ENCODE measurements at places on chromosomes 11 and 22.

DNA sequence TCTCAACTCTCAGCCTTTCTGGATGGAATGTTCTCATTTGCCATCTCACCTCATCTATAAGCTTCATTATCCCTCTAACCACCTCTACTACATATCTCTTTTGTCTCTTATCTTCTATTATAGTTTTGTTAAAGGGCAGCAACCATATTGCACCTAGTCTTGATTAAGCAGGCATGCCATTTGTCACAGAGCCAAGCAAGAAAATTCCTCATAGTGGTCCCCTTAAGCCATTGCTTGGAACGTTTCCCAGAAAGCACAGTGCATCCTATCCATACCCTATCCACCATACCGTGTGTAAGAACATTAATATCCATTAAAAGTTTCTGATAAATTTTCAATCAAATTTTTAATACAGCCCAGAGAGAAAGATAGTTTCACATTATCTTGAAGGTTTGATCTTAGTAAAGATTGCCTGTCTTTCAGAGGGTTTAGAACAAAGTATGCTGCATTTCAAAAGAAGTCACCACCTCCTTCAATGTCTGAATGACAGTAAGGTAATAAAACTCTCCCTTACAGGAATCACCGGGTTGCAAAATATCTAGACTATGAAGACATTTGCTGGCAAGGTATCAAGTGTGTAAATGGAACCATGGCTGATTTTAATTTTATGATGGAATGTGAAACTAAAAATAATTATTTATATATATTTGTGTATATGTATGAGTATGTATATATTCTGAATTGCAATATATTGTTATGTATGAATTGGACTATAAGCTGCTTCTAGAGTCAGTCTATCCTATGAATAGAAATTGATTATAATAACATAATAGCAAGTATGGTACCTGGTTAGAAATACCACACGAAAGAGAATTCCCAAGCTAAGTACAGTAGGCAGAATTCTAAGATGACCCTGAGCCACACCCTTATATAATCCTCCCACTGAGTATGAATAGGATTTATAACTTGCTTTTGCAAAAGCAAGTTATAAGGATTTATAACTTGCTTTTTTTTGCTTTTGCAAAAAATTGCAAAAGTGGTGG is 1296.3 kb downstream of the LRRC4C start:
- no peak for DNase-seq

- DNase-seq: no peak
These were observed 11.2 kb downstream of the MB start for GRCh38 chr22:35605851-35606481.

GRCh38 chr11:35058669-35059434 is 80.1 kb upstream of the CD44 start:
- no peak for DNase-seq

DNA sequence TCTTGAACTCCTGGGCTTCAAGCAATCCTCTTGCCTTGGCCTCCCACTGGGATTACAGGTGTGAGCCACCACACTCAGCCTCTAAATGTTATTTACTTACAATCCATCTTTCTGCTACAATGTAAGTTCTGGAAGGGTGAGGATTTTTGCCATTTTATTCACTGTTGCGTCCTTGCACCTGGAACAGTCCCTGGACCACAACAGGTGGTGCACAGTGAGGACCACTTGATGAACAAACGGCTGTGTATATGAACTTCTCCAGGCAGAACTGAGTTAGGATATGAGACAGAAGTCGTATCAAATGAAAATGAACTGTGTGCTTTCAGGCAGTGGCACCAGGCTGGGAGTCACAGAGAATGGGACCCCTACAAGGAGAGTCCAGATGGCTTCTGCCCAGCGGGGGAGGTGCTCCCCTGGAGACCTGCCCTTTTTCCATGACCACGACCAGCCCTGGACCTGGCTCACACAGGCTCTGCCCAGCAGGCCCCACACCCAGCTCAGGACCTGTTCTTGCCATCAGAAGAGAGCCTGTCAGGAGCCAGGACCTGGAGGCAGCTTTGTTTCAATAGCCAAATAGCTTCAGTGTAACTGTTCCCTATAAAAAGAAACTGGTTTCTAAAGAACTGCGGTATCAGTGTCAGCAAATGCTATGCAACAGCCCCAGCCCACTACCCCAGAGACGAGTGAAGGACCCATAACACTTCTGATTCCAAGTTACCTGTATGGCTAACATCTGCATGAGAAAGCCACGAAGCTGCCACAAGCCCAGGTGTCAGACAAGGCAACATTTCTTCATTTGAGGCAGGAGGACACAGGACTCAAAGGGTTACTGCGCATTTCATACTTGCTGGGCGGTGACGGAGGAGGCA is 104.9 kb downstream of the MICAL3 start:
- DNase-seq: no peak

- no peak for DNase-seq
These were observed 1.6 kb upstream of the MCAM start for GRCh38 chr11:119318240-119319135.

DNA sequence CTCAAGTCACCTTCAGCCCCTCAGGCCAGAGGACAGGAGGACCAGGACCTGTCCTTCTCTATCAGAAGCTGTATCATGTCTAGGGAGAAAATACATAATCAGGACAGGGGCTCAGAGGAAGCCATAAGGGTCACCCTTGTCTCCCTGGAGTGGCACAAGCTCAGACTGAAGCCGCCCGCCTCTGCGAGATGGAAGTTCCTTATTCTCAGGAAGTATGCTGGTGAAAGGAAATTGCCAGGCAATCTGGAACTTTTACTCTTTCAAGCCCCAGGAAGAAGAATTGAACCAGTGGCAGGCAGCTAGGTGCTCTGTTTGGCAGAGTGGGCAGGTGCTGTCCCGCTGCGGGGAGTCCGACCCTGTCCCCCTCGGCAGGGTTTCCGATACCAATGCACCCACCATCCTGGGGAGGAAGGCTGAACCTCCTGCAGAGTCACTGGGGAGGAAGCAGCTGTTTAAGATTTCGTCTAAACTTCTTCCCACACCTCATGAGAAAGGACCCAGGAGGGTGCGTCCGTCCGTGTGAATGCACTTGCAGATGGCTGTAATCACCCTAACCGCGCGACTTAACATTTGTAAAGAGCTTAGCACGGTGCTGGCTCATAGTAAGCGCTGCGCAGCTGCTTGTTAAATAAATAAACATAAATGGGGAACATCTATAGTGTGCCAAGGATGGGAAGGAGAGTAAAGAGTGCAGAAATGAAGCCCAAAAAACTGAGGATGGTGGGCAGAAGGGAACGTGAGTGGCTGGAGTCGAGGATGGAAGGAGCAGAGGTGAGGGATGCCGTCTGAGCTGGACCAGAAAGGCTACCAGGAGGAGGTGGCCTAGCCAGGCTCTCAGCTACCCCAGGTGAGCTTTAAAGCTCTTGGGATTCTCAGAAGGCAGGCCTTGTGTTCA is 5.0 kb upstream of the ANO1 start:
- no peak for DNase-seq

DNA sequence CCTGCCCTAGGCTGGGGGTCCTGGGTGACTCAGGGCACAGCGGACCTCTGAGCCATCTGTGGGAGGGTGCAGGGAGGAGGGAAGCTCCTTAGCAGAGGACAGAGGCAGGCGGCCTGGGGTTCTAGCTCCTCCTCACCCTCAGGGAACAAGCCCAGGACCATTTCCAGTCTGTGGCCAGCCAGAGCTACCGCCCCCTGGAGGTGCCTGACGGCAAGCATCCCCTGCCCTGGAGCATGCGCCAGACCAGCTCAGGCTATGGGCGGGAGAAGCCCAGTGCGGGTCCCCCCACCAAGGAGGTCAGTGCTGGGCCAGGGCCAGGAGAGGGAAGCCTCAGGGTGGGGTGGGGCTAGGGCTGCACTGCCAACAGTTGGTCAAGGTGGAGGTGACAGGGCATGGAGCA is 26.0 kb upstream of the LRRC10B start:
- no peak for DNase-seq

All from lower lobe of right lung (tissue), 2 donors.